ENCODE measurements at places on chromosomes 1 and 21.

- no peak for DNase-seq
Measured at GRCh38 chr1:183444243-183444642, 26.1 kb upstream of the NMNAT2 start.

GRCh38 chr1:155396874-155397476, 76.3 kb downstream of the RUSC1 start:
- DNase-seq: no peak

DNA sequence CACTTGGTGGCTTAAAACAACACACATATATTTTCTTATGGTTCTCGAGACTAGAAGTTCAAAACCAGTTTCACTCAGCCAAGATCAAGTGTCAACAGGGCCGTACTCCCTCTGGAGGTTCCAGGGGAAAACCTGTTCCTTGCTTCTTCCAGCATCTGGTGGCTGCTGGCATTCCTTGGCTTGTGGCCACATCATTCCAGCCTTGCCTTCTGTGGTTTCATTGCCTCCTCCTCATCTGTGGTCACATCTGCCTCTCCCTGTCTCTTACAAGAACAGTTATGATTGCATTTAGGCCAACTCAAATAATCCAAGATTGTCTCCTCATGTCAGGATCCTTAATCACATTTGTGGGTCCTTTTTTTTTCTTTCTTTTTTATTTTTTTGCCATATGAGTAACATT, 240.7 kb upstream of the HOOK1 start:
- DNase-seq: no peak

DNA sequence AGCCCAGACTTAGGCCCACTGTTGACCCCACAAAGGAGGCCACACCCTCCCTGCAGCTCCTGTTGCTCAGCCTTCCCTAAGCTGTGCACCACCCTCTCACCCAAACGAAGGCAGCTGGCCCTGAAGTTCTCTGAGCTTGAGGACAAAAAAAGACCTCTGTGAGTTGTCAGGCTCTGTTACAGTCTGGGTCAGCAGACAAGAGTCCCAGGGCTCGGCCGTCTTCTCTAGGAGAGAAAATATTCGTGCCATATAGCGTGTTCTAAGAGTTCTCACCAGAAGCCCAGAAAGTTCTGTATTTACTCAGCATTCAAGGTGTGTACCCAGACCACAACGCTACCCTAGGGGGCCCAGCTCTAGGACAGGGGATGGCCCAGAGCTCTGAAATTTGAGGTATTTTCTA, 25.5 kb upstream of the LYST start:
- no peak for DNase-seq

GRCh38 chr1:61825393-61825792, 83.1 kb downstream of the PATJ start:
- no peak for DNase-seq

GRCh38 chr1:24762133-24762676, 17.0 kb downstream of the CLIC4 start:
- DNase-seq: no peak

- DNase-seq: no peak
Measured at GRCh38 chr1:157095091-157095490, 4.5 kb downstream of the ETV3L start.

- DNase-seq: no peak
Measured at GRCh38 chr21:36643374-36644250, 55.3 kb upstream of the SIM2 start.

GRCh38 chr1:84110629-84111028, 33.4 kb upstream of the PRKACB start:
- DNase-seq: no peak

DNA sequence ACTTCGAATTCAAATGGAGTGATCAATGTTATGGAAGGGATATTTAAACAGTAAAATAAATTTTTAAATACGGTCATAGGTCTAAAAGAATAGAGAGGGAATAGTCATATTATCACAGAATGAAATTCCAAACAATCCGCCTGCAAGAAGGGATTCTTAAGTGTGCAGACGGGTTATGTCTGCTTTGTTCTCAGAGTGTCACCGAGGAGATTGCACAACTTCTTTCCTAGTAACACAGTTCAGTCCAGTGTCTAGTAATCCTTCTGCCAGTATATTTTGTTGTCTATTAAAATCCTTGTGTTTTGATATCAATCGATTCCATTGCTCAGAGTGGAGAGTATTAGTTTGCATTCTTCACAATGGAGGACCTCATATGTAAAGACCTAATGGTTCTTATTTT, 48.4 kb downstream of the LRRC53 start:
- no peak for DNase-seq

DNA sequence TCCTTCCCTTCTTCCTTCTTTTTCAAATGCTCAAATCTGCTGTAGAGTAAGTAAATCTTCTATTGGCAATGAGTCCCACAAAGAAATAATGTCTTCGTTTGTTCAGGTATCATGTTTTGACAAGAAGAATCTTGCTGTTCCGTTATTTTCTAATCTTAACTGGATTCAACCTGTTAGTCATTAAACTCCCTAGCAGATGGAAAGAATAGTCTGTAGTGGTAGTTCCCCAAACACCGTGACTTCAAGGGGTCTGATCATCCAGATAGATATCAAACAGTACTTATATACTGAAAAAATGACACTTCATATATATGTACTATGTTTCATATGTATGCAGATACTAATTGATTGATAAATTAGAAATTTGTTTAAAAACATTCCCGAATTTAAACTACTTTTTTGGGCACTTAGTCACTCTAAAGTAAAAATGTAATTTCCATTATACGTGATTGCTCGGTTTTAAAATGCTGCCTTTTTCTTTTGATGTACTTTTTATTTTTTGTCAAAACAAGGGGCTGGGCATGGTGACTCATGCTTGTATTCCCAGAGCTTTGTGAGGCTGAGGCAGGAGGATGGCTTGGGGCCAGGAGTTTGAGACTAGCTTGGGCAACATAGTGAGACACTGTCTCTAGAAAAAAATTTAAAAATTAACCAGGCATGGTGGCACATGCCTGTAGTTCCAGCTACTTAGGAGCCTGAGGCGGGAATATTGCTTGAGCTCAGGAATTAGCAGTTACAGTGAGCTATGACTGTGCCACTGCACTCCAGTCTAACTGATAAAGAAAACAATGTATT, 335.7 kb upstream of the SNX7 start:
- DNase-seq: no peak

GRCh38 chr1:197572169-197572568, 203.1 kb downstream of the DENND1B start:
- no peak for DNase-seq

- no peak for DNase-seq
Measured at GRCh38 chr1:25727088-25727487, 72.9 kb upstream of the SELENON start.

DNA sequence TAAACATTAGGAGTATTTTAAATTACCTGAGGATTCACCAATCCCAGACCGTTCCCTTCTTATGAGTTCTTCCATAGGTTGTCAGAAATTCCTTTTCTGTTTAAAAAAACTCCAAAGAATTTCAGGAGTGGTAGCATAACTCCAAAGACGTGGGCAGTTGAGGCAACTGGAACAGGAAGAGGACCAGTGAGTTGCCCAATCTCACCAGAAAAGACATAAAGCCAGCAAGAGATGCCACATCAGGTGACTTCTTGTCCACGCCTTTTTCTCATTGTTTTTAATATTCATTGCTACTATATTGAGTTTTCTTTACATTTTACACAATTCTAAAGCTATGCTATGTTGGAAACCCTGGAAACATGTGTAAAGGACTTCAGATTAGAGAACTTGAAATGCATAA, 88.1 kb upstream of the JAK1 start:
- no peak for DNase-seq

GRCh38 chr1:60589916-60590315, 492.4 kb upstream of the NFIA start:
- peak; percentile 49 for DNase-seq

GRCh38 chr1:117815926-117816325, 113.5 kb downstream of the GDAP2 start:
- no peak for DNase-seq

- DNase-seq: peak; percentile 87
Measured at GRCh38 chr21:43812139-43812821, 22.9 kb downstream of the RRP1 start.

- DNase-seq: peak; percentile 62
Measured at GRCh38 chr1:975896-976683, 5.8 kb downstream of the PERM1 start.

DNA sequence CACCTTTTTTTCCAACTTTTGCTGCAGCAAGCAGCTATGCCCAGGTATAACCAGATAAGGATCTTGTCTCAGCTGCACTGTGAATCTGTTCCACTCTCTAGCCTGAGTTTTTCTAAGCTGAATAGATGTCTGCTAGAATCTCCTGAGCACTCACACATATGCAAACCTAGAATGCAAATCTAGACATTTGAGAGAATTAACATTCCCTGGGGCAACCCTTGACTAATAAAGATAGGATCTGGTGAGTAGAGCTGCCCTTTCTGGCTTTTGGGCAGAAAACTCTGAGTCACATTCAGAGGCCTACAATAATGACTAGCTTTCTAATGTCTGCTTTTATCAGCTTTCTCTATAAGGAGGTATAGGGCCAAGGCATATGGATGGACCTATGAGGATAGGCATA, 61.4 kb upstream of the BARHL2 start:
- DNase-seq: no peak

DNA sequence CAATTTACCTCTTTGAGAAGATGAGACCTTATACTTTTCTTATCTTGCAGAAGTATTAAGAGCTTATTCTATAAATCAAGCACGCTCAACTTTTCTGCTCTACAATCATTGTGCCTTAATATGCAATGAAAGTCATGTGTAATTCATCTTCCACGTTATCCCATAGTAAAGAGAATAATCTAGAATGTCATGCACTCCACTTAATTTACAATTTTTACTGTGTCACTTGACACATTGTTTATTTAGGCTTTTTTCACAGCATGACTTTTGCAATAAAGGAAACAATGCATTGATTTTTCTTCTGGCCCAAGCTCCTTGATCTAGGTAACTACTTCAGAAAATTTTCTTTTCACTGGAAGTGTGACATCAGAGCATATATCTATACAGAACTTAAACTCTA, 290.9 kb downstream of the HHIPL2 start:
- no peak for DNase-seq

Data from NCI-H1105 treated with DMSO at 0.1 percent for 48 hours (cell line).